ENCODE measurements at places on chromosomes 4 and X. TPM values are rescaled to one million over a fixed set of nuclear protein-coding genes. Genes with fewer than 3 reads are reported as not detected.

TEX13B gene
- not detected for total RNA-seq

UGT2B15 gene
- not detected for total RNA-seq

DMD gene
- total RNA-seq: 2.8 TPM

IL3RA gene
- total RNA-seq: 13.1 TPM

CT83 gene
- total RNA-seq: not detected

RASSF6 gene
- not detected for total RNA-seq

SPARCL1 gene
- total RNA-seq: not detected

KCNIP4 gene
- not detected for total RNA-seq

NWD2 gene
- not detected for total RNA-seq

EREG gene
- not detected for total RNA-seq

SLC26A1 gene
- 0.88 TPM for total RNA-seq

BRS3 gene
- not detected for total RNA-seq

PRKG2 gene
- 0.10 TPM for total RNA-seq

STBD1 gene
- total RNA-seq: 3.6 TPM

VGLL1 gene
- not detected for total RNA-seq

AADAT gene
- not detected for total RNA-seq

DNA sequence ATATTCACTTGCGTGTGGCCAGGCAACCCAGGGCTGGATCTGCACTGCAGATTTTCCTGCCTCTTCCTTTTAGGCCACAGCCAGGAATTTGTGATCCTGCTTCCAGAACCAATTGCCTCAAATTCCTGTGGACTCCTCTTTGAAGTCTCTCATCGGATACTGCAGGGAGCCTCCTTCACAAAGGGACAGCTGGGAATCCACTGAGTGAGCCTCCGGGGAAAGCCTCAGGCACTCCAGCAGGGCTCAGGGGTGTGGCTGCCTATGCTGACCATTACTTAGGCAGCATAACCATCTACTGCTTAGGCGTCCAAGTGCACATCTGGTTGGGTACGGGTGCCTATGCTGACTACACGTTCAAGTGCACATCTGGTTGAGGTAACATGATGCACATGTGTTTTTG, 321.5 kb downstream of the NLGN4X start:
- H3K36me3 ChIP-seq: no peaks in the 10 kb centered on the region
- no peak for DNase-seq
- H3K27me3 ChIP-seq: no peaks in the 10 kb centered on the region
- no peak overlapping the region for H3K27ac ChIP-seq

GRCh38 chr4:132763465-132763864, 385.6 kb upstream of the PCDH10 start:
- no peaks in the 10 kb centered on the region for H3K36me3 ChIP-seq
- no peak overlapping the region for H3K4me3 ChIP-seq
- H3K27me3 ChIP-seq: no peaks in the 10 kb centered on the region
- no peak overlapping the region for H3K27ac ChIP-seq

DNA sequence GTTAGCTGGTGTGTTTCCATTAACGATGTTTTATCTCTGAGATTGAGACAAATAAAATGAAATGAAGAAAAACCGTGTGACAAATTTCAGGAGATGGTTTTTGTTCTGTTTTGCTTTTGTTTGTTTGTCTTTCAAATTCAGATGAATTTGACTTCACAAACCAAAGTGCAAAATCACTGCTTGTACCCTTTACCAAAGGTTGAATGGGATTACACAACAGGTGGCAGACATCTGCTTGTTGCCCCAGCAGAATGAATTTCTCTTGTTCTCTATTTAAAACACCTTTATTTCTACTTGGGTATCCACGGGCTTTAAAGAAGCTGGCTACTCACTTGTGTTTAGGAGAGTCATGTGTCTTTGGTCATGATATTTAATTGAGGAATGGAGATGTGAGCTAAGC, 239.7 kb upstream of the CLNK start:
- DNase-seq: no peak
- H3K36me3 ChIP-seq: no peaks in the 10 kb centered on the region
- peaks cover 2% of the 10 kb centered on the region for H3K27me3 ChIP-seq
- no peak overlapping the region for H3K27ac ChIP-seq
- H3K4me1 ChIP-seq: no peaks in the 10 kb centered on the region

DNA sequence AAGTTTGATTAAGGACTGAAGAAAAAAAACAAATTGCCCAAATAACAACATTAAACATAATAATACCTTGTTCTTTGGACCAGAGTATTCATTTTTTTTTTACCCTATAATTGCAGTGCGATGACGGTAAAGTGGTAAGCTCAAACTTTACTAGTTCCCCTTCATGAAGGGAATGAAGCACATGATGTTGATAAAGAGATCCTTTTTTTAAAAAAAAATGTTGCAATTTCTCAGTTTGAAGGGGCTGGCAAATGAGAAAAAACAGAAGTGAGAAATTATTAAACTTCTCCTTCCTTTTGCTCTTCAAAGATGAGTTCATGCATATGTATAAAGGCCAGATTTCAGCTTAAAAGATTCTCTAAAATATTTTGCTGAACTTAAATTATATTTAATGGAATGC, 231.7 kb downstream of the C4orf33 start:
- H3K4me1 ChIP-seq: no peaks in the 10 kb centered on the region
- no peak overlapping the region for H3K27ac ChIP-seq
- H3K4me3 ChIP-seq: no peak overlapping the region
- H3K27me3 ChIP-seq: peaks cover 17% of the 10 kb centered on the region

DNA sequence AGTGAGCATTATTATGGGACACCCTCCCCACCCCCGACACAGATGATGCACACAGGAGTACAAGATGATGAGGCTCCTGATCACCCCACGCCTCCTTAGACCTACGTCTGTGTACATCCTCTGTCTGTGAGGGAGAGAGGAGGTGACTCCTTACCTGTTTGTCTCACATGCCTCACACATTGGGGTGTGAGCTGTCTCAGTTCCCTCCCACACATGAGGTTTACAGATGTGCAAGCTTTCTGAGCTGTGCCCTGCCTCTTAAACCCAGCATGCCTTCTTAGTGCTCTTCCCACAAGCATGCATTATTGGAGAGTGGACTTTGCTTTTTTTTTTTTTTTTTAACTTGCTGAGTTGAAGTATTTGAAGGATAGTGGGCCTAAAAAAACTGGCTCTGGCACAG, 76.7 kb downstream of the CLCN5 start:
- no peaks in the 10 kb centered on the region for H3K36me3 ChIP-seq
- no peaks in the 10 kb centered on the region for H3K4me1 ChIP-seq
- H3K4me3 ChIP-seq: no peak overlapping the region
- H3K27me3 ChIP-seq: no peaks in the 10 kb centered on the region
- DNase-seq: no peak

GRCh38 chr4:2977211-2978088, 14.1 kb downstream of the GRK4 start:
- DNase-seq: no peak
- H3K27ac ChIP-seq: no peak overlapping the region
- H3K27me3 ChIP-seq: no peaks in the 10 kb centered on the region
- no peaks in the 10 kb centered on the region for H3K36me3 ChIP-seq
- H3K4me3 ChIP-seq: no peak overlapping the region

- no peaks in the 10 kb centered on the region for H3K36me3 ChIP-seq
- H3K27me3 ChIP-seq: no peaks in the 10 kb centered on the region
- no peak overlapping the region for H3K27ac ChIP-seq
- no peaks in the 10 kb centered on the region for H3K4me1 ChIP-seq
- no peak overlapping the region for H3K4me3 ChIP-seq
These were observed 162.6 kb upstream of the INTU start for GRCh38 chr4:127469959-127470809.

- H3K36me3 ChIP-seq: no peaks in the 10 kb centered on the region
- no peaks in the 10 kb centered on the region for H3K4me1 ChIP-seq
- DNase-seq: no peak
- H3K27ac ChIP-seq: no peak overlapping the region
These were observed 246.6 kb downstream of the OPHN1 start for GRCh38 chrX:68186552-68187262.

GRCh38 chr4:116401293-116401692, 684.1 kb downstream of the TRAM1L1 start:
- no peak overlapping the region for H3K4me3 ChIP-seq
- DNase-seq: no peak
- no peak overlapping the region for H3K27ac ChIP-seq
- H3K4me1 ChIP-seq: no peaks in the 10 kb centered on the region

GRCh38 chr4:115121351-115122043, 8.1 kb upstream of the NDST4 start:
- H3K4me1 ChIP-seq: no peaks in the 10 kb centered on the region
- H3K36me3 ChIP-seq: no peaks in the 10 kb centered on the region
- no peak overlapping the region for H3K4me3 ChIP-seq
- DNase-seq: no peak
- no peak overlapping the region for H3K27ac ChIP-seq

- no peak overlapping the region for H3K4me3 ChIP-seq
- H3K4me1 ChIP-seq: peaks cover 13% of the 10 kb centered on the region
- no peaks in the 10 kb centered on the region for H3K27me3 ChIP-seq
- no peak for DNase-seq
These were observed 82.9 kb downstream of the RTL5 start for GRCh38 chrX:72048510-72049455.

GRCh38 chr4:39715788-39716187, 17.9 kb downstream of the UBE2K start:
- no peak overlapping the region for H3K4me3 ChIP-seq
- peaks cover 5% of the 10 kb centered on the region for H3K36me3 ChIP-seq
- no peaks in the 10 kb centered on the region for H3K27me3 ChIP-seq
- no peak overlapping the region for H3K27ac ChIP-seq
- peaks cover 43% of the 10 kb centered on the region for H3K4me1 ChIP-seq

- peaks cover 5% of the 10 kb centered on the region for H3K36me3 ChIP-seq
- H3K4me3 ChIP-seq: no peak overlapping the region
- H3K4me1 ChIP-seq: no peaks in the 10 kb centered on the region
- no peaks in the 10 kb centered on the region for H3K27me3 ChIP-seq
- H3K27ac ChIP-seq: no peak overlapping the region
These were observed 88.0 kb downstream of the FNIP2 start for GRCh38 chr4:158856852-158857251.

DNA sequence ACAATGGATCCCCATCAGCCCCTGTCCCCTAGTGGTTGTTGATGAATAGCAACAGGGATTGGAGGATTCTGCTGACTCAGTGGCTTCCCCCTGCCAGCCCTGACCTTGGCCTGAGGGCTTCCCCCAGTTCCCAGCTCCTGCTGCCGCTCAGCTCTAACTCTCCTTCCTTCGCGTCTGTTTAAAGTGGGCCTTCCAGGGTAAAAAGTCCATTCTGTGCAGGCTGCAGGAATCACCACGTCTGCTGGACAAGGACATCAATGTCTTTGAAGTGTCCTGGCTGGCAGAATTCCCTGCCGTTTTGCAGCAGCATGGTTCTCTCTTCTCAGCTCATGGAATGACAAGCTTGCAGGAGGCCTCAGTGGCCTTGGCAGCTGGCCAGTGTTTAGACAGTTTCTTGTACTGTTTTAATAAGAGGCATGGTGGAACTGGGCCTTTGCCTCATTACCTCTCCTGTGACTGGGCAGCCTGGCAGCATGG, 152.5 kb upstream of the STX18 start:
- H3K27ac ChIP-seq: no peak overlapping the region
- H3K4me1 ChIP-seq: no peaks in the 10 kb centered on the region
- H3K4me3 ChIP-seq: no peak overlapping the region
- H3K36me3 ChIP-seq: no peaks in the 10 kb centered on the region

DNA sequence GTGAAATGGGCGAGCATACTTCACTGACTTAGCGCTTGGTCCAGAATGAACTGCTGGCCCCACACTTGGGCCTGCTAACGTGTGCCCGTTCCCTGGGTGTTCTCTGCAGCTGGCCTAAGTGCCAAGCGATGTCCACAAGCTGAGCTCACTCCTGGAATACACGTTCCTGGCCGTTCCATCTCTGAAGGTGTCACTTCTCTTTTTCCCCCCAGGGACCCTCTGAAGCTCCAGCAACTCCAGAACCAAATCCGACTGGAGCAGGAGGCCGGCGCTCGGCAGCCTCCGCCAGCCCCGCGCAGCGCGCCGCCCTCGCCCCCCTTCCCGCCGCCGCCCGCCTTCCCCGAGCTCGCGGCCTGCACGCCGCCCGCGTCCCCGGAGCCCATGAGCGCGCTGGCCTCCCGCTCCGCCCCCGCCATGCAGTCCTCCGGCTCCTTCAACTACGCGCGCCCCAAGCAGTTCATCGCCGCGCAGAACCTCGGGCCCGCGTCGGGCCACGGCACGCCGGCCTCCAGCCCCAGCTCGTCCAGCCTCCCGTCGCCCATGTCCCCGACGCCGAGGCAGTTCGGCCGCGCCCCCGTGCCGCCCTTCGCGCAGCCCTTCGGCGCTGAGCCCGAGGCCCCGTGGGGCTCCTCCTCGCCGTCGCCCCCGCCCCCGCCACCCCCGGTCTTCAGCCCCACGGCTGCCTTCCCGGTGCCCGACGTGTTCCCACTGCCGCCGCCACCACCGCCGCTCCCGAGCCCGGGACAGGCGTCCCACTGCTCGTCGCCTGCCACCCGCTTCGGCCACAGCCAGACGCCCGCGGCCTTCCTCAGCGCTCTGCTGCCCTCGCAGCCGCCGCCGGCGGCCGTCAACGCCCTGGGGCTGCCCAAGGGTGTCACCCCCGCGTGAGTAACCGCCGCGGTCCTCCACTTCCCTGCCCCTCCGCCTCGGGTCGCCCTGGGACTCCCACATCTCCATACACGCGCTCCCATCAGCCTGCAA, 132.3 kb downstream of the CBR4 start:
- peaks cover 8% of the 10 kb centered on the region for H3K27me3 ChIP-seq
- H3K36me3 ChIP-seq: no peaks in the 10 kb centered on the region
- peak overlapping the region; percentile 85 for H3K27ac ChIP-seq
- peak; percentile 76 for DNase-seq
- H3K4me1 ChIP-seq: peaks cover 23% of the 10 kb centered on the region

- H3K36me3 ChIP-seq: no peaks in the 10 kb centered on the region
- no peak overlapping the region for H3K4me3 ChIP-seq
- H3K27ac ChIP-seq: no peak overlapping the region
- H3K27me3 ChIP-seq: peaks cover 22% of the 10 kb centered on the region
These were observed 70.4 kb downstream of the FGFBP1 start for GRCh38 chr4:15868111-15868510.

DNA sequence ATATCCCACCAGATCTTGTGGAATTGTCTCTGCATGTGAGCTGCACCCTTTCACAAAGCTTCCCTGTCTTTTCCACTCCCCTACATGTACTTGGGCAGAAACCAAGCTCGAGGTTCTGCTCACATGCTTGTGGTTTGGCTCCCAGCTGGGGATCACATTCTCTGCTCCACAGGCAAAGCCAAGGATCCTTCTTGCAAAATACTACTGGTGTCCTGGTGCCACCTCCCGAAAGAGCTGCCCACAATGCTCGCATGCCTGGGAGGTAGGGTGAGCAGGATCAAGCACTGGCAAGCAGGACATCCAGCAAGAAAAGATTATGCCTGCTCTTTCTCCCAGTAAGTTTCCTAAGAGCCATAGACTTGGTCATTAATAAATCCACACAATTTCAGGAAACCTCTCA, 45.1 kb upstream of the PPARGC1A start:
- no peak overlapping the region for H3K27ac ChIP-seq
- peaks cover 6% of the 10 kb centered on the region for H3K36me3 ChIP-seq
- H3K4me3 ChIP-seq: no peak overlapping the region
- no peaks in the 10 kb centered on the region for H3K4me1 ChIP-seq

GRCh38 chrX:57155171-57155570, 18.0 kb upstream of the SPIN2A start:
- H3K4me1 ChIP-seq: no peaks in the 10 kb centered on the region
- H3K27me3 ChIP-seq: peaks cover 6% of the 10 kb centered on the region
- H3K4me3 ChIP-seq: no peak overlapping the region
- DNase-seq: no peak
- H3K36me3 ChIP-seq: peaks cover 18% of the 10 kb centered on the region
- H3K27ac ChIP-seq: no peak overlapping the region

Measured in natural killer cell treated with Interleukin-12 subunit alpha and Interleukin-12 subunit beta and Interleukin-15 and Interleukin-18, amount 100 ng/mL, for 72 hours (primary cell).